ENCODE measurements at places on chromosomes 5 and 9.

- H3K4me1 ChIP-seq: peaks cover 5% of the 10 kb centered on the region
- H3K27ac ChIP-seq: no peak overlapping the region
- no peaks in the 10 kb centered on the region for H3K36me3 ChIP-seq
Observed at GRCh38 chr5:32827981-32828380, 116.9 kb downstream of the NPR3 start.

DNA sequence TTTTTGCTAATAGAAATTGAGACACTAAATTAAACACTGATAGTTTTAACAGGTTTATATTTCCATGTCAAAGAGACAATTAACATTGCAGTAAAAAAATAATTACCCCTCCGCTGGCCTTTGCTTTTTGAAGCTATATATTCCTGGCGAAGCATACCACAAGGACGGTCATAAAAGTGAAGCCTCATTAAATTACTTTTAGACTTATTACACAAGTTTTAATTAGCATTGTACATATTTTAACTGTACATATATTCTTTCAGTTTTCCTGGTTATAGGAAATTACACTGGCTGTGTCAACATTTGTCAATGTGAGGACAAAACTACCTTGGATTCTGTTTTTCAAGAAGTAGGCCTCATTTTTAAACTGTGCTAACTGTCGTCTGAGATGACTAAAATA lies 1.2 kb downstream of the CDKN2A start:
- H3K36me3 ChIP-seq: peaks cover 4% of the 10 kb centered on the region
- H3K4me1 ChIP-seq: peaks cover 28% of the 10 kb centered on the region
- DNase-seq: no peak
- H3K4me3 ChIP-seq: peak overlapping the region; percentile 94

- H3K4me3 ChIP-seq: no peak overlapping the region
- H3K4me1 ChIP-seq: peaks cover 10% of the 10 kb centered on the region
- no peaks in the 10 kb centered on the region for H3K36me3 ChIP-seq
- DNase-seq: no peak
- H3K27me3 ChIP-seq: no peaks in the 10 kb centered on the region
Observed at GRCh38 chr5:55037046-55037771, 13.2 kb downstream of the GZMK start.

- H3K27me3 ChIP-seq: peaks cover 65% of the 10 kb centered on the region
- no peak overlapping the region for H3K27ac ChIP-seq
- no peaks in the 10 kb centered on the region for H3K36me3 ChIP-seq
- peak overlapping the region; percentile 60 for H3K4me3 ChIP-seq
- H3K4me1 ChIP-seq: no peaks in the 10 kb centered on the region
- no peak for DNase-seq
Observed at GRCh38 chr5:132009706-132010405, 1.6 kb downstream of the ACSL6 start.
